ENCODE measurements at places on chromosomes 2 and 18. TPM values are rescaled to one million over a fixed set of nuclear protein-coding genes. Genes with fewer than 3 reads are reported as not detected.

The FTCDNL1 gene
- 1.0 TPM for total RNA-seq

DNA sequence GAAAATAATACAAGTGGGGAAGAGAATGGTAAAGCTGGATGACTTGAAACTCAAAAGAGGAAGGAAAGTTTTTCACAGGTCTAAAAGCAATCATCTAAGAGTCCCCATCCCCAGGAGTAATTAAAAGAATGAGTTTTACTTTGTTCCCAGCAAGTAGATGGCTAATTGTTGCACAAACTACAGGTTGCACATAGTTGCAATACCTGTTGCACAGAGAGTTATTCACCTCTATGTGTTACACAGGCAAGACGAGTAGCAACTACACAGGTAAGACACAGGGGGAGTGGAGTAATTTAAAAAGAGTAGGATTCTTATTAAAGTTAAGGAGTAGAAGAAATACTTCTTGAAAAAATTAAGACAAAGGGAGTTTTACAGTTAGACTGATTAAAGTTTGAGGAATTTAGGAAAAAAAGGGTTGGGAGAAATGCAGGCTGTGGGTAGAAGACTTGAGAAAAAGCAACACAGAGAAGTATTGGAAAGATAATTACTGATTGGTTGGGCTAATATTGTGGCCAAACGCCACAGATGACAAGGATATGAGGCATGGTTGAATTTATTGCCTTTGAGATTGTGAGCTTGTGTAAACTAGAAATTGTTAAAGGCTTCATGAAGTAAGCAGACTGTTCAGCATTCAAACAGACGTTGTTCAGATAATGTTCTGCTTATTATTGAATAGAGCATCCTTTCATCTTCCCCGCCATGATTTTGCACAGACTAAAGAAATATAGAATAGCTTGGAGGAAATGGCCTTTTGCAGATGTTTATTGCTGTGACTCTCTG, 699.3 kb downstream of the NR4A2 start:
- no peak for DNase-seq

DNA sequence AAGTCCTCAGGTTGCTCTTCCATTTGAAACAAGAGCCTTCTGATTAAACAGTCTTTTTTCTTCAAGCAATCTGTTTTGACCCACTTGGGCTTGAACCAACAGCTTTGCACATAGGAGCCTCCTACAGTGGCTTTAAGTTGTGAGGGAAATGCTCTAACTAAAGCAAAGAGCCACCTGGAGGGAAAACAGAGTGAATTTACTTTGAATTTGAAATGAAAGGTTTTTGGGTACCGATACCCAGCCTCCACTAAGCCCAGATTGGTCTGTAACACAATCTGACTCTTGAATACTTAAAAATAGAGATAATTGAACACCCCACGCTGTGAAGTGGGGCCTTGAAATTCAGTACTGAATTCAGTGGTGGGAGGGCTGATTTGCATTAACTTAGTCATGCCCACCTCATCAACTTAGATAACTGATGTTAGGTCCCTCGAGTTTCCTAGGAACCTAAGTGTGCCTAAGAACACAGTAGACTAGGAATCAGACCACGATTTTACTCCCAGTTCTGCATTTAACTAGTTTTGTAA, 56.3 kb upstream of the ACVR1C start:
- no peak for DNase-seq

DNA sequence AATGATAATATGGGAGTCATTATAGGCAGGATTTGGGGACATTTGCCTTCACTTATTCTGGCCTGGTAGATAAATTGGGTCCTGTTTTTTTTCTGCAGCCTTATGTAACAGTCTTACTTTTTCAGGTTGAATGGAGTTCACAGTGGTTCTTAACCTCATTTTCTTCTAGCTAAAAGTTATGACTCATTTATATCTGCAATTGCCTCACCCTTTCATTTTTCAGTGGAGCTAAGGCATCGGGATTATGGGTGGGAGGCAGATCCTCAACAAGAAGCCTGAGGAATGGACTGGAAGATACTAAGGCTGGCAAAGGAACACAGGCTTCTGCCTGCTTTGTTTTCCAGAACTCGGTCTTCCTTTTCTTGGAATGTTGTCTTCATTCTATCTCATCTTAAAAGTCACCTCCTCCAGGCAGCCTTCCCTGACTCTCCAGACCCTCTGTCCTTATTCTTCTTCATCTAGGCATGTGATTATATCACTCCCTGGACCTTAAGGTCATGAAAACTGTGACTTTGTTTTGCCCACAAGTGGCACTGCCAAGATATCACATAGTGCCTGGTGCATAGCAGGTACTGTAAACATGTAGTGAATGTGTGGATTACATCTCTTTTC, 41.0 kb upstream of the ACSL3 start:
- peak; percentile 54 for DNase-seq

DNA sequence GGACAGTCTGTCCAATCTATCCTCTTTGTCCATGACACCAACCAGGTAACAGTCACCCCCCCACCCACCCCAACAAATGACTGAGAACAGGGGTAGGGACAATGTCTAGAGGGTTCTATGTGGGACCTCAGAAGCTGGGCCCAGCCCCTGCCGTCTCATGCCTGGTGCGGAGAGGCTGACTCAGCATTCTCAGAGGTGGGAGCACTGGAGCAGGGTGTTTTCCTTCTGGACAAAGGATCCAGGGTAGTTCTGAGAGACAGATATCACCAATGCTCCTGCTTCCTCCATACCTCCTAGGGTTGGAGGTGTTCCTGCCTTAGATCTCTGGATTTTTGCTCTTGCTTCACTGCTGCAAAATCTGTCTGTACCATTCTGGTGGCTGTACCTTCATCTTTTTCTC, 33.9 kb upstream of the SP100 start:
- no peak for DNase-seq

Measured in bronchial epithelial cell (primary cell).